ENCODE measurements at places on chromosomes 11 and 22.

DNA sequence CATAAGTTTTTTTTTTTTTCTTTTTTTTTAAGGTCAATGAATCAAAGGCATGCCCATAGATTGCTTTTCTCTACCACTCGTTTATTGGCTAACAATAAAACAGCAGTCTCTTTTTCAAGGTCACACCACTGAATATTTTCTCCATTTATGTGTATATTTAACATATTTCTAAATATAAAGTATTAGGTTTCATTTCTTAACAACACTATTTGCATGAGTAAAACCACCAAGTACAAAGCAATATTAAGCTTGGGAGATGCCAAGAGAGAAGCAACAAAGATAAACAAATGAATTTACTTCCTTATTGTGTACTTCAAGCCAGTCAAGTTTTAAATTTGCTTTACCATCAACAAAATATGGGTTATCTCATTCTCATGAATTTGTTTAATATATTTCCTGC, 708.9 kb upstream of the CCDC179 start:
- DNase-seq = no peak

GRCh38 chr11:82007521-82007920, 726.1 kb downstream of the FAM181B start:
- no peak for DNase-seq

- DNase-seq = no peak
Observed at GRCh38 chr11:79439886-79440570, 802 bp downstream of the TENM4 start.

DNA sequence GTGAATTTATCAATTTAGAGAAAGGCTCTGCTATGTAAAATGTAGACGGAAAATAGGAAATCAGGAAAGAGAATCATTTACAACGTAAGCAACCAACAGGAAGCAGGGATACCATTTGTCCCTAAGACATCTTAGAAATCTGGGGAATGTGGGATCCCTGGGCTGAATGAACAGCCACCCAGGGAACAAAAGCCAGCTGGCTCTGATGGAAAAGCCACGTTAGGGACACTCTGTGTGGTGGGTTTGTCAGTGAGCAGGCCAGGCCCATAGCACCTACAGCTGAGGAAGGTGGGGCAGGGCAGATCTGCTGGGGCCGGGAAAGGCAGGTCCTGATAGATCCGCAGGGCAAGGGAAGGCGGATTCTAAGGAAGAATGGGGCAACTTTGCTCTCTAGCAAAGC, 87.1 kb upstream of the CSNK2A3 start:
- DNase-seq = no peak

- DNase-seq = no peak
Observed at GRCh38 chr11:38814670-38815069, 2216.6 kb upstream of the RAG2 start.

- no peak for DNase-seq
Observed at GRCh38 chr11:26930518-26931247, 63.2 kb upstream of the FIBIN start.

- no peak for DNase-seq
Observed at GRCh38 chr22:25409240-25409639, 155.2 kb upstream of the GRK3 start.

DNA sequence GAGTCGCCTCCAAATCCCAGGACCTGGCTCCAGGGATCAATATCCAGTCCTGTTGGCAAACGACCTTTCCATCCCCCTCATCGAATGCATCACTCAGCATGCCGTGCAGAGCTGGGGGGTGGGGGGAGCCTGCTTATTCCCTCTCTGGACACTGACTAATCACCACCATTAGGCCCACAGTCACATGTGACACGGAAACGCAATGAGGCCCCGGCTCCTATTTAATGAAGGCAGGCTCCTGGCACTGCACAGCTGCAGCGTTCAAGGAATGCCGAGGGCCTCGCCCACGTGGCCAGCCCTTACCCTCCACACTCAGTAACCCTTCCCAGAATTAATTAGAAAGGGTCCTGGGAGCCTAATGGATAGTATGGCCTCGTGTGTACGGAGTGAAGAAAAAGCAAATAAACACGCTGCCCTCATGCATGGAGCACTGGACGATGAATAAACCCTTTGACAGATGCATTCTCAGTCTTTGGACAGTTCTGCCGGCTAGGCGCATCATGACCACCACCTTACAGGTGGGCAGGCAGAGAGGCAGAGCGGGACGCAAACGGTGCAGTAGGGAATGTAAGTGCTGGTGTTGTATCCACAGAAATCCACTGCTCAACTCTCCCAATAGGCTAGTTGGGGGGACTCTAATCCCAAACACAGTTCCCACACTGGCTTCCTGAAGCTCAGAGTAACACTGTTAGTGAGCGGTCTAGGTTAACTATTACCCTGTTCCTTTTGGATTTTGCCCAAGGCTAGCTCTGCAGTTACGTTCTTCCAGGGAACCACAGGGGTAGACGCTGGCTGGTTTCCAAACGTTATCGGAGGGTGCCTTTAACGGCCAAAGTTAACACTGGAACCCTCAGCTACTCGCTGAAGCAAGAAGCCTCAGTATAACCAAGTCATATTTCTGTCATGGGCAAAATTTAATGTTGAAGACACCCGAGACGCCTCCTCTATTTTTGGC, 490.1 kb downstream of the OPCML start:
- DNase-seq = no peak

DNA sequence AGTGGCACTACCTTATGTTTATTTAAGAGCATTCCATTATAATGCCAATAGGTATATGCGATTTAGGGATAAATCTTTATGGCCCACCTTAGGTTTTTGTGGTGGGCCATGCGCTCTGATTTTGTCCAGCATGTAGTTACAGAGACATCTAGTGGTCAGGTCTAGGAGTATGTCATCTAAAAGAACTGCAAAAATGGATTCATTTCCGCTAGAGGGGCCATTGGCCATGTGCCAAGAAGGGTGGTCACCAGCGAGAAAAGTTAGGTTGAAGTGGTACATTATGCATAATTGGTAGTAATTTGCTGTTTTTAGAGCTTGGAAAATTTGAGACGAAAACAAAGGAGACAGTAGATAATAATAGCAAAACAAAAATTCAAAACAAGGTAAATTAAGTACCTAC, 27.7 kb downstream of the LRRC4C start:
- DNase-seq = peak; percentile 20

DNA sequence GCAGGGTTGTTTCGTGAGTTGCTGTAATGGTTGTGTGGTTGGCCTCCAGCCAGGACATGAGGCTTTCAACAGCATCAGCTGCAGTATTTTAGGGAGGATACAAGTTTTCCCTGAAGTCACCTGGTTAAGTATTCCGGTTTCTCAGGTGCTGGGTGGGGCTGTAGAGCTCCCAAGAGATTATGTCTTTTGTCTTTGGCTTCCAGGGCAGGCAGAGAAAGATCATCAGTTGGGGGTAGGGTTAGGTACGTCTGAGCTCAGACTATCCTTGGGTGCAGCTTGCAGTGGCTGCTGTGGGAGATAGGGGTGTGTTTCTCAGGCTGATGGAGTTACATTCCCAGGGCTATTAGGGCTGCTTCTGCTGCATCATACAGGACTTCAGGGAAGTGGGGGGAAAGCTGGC, 47.5 kb upstream of the MRGPRX1 start:
- DNase-seq = no peak

- DNase-seq = no peak
Observed at GRCh38 chr22:37045958-37046357, 5.6 kb upstream of the KCTD17 start.

DNA sequence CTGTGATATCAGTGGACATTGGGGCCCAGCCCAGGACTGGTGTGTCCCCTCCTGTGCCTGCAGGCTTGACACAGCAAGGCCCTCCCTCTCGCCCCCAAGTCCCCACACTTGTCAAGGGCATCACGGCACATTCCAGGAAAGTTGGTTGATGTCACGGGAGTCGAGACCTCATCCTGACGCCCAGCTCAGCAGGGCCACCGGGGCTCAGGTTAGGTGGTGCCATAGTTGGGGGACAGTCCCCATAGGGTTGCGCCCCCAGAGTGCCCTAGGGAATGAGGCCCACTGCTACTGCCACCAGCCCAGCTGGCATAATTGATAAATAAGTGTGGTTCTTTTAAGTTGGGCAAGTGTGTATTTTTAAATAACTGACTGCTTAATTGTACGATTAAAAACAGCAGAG, 28.3 kb upstream of the GRAMD4 start:
- no peak for DNase-seq

DNA sequence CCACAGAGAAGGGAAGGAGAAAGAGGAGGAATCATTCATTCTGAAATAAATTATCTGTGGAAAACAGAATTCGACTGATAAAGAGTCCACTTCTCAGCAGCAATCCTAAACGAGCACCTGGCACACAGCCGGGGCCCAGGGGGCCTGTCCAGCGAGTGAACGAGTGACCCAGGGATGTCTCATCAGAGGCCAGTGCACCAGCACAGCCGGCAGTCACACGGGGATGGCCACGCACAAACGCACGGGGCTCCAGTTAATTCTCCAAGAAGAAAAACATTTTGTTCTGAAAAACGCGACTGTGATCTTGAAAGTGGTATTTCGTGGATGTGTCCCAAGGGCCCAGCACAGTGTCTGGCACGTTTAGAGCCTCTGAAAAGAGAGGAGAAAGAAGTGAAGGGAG, 154.6 kb downstream of the BRD1 start:
- DNase-seq = no peak

DNA sequence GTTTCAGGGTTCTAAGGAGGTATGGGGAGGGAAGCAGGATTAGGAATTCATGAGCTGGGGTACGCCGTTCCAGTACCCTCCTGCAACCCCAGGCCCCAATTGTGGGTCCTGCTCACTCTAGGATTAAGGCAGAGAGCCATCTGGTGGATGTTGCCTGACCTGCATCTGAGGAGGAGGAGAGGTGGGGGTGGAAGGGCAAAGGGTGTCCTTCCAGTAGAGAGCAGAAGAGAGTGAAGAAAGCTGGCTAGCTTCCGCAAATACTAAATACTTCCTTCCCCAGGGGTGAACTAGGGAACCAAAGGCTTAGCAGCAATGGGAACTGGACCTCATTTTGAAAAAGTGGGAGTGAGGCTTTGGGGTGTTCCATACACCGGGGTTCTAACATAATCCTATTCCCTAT, 10.6 kb downstream of the LRRC51 start:
- DNase-seq = no peak

DNA sequence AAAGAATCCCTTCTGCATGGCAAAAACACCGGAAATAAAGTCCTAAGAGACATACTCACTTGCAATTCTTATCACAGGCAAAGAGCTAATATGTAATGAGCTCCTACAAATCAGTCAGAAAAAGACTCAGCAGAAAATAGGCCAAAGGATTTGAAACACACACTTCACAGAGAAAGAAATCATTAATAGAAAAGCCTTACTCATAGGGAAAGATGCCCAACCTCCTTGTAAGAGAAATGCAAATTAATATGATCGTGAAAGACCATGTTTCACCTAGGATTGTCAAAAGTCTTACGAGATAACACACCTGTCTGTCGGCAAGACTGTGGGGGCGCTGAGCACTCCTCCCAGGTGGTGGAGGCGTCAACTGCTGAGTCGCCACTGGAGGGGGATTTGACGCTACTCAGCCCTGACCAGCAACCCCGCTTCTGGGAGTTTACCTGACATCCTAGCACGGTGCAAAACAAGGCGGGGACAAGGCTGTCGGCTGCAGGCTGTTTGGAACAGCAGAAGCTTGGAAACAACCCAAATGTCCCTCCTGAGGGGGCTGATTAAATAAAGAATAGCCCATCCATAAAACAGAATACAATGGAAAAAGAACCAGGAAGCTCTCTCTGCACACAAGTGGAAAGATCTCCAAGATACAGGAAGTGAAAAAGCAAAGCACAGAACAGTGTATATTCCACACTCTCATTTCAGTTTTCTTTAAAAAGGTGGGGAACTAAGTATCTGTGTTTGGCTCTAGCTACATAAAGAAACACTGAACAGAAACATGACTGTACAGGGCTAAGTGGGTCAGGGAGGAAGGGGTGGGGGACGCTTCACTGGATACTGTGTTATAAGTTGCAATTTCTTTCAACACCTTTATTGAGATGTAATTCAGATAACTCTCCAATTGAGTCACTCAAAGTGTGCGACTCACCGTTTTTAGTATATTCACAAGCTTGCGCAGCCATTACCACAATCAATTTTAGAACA, 11.5 kb downstream of the CSNK1E start:
- DNase-seq = no peak

GRCh38 chr11:65873318-65874156, 937 bp upstream of the EFEMP2 start:
- DNase-seq = no peak
